ENCODE measurements at places on chromosomes 6 and 20.

DNA sequence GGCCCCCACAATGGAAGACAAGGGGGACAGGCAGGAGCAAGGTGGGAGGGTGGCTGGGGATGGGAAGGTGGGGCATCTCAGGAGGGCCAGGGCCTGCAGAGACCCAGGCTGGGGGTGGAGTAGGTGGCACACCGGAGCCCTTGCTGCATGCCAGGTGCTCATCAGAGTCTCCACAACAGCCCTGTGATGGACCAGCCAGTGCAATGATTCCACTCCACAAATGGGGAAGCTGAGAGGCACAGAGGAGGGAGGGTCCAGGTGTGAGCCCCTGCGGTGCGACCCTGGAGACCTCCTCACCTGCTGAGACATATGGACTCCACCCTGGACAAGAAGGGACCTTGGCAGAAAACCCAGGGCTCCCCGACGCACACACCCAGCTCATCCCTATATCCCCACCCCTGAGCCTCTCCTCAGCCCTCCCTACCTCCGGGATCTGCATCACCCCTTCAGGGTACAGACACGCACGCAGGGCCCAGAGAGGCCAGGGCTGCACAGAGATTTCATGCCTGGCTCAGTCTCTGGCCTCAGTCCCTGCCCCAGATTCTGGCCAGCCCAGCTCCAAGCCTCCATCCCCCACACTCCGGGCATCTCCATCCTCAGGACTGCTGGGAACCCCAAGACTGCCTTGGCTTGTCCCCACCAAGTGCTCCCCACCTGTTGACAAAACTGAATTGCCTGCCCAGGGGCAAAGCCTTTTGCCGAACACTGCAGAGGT lies 7.1 kb upstream of the GRM4 start:
- no peak for DNase-seq

- no peak for DNase-seq
These were observed 21.6 kb downstream of the CFAP61 start for GRCh38 chr20:20073801-20074371.

GRCh38 chr20:24445510-24446170 lies 23.8 kb upstream of the SYNDIG1 start:
- no peak for DNase-seq

GRCh38 chr6:49892280-49892679 lies 25.9 kb upstream of the CRISP1 start:
- no peak for DNase-seq

DNA sequence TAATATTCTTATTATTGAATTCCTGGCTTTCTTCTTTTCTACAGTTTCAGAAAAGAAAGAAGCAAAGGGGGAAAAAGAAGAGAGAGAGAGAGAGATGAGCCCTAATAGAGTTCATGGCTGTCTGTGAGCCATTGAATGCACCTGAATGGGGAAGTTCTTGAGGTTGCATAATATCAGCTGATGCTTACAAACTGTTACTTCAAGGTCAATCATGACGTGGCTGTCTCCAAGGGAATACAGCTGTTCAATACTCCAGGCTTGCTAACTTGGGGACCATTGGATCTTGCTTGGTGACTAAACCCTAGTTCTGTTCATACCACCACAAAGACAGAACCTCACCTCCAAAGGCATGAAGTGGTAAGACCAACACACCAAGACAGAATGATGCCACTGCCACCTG lies 180.4 kb downstream of the ADGRG6 start:
- DNase-seq: no peak

DNA sequence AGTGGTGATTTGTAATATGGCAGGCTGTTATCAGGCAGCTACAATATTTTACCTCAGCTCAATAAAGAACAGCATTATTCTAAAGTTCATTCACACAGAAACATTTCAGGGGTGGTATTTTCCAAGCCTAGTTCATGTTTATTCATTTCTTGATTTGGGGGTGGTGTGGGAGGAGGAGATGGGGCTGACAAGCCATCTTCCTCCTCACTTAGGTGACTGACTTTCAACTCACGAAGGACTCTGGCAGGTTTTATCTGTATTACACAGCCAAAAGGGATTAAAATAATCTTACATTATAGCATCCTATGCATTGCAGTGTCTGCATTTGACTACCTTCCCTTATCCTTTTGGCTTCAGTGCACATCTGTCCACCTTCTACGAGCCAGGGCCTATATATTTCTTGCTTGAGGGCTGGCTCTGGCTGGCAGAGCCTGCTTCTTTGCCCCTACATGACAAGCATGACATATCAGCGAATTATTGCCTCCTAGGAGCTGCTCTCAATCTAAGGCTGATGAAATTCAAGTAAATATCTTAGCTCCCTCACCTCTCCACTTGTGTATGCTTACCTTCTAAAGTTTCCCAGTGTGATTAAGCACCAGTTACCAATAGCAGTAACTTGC lies 20.0 kb downstream of the KHDRBS2 start:
- DNase-seq: no peak
